ENCODE measurements at places on chromosomes 7 and 10.

DNA sequence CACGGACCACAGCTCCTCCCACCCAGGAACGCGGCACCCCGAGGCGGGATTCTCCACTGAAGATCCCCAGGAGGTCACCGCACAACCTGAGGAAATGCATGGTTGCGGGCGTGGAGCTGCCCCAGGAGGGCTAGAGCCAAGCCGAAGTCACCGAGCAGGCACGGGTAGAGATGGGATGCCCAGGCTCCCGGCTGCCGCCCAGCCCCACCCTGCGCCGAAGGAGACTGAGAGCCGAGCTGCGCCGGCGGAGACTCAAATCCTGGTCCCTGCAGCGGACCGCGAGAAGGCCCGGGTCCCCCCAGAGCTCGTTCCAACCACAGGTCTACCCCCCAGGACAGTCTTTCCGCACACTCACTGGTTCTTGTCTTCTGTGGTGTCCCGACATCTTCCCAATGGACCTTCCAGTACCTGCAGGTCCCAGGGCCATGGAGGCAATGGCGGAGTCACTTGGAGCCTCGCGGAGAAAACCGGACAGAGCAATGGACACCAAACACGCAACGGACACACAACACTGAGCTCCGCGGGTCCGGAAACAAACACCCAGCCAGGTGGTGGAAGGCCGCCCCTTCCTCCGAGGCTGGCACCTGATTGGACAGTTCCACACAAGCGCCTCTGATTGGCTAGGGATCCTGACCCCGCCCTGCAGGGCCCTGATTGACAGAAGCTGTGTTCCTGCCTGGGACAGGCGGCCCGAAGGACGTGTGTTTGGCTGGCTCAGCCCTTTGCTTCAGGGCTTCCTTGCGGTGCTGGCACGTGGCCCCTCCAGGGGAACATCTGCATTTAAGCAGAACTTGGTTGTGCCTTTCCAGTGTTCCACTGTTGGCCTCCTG lies 331.9 kb upstream of the NUPR2 start:
- no peak for DNase-seq

DNA sequence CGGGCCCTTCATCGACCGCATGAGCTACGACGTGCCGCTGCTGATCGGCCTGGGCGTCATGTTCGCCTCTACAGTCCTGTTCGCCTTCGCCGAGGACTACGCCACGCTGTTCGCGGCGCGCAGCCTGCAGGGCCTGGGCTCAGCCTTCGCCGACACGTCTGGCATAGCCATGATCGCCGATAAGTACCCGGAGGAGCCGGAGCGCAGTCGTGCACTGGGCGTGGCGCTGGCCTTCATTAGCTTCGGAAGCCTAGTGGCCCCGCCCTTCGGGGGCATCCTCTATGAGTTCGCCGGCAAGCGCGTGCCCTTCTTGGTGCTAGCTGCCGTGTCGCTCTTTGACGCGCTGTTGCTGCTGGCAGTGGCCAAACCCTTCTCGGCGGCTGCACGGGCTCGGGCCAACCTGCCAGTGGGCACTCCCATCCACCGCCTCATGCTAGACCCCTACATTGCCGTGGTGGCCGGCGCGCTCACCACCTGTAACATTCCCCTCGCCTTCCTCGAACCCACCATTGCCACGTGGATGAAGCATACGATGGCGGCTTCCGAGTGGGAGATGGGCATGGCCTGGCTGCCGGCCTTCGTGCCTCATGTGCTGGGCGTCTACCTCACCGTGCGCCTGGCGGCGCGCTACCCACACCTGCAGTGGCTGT lies 1.2 kb downstream of the SLC18A3 start:
- no peak for DNase-seq

GRCh38 chr10:43868952-43869351 lies 220.3 kb upstream of the ZNF32 start:
- no peak for DNase-seq

GRCh38 chr7:125444864-125445263 lies 515.2 kb upstream of the POT1 start:
- DNase-seq: no peak

DNA sequence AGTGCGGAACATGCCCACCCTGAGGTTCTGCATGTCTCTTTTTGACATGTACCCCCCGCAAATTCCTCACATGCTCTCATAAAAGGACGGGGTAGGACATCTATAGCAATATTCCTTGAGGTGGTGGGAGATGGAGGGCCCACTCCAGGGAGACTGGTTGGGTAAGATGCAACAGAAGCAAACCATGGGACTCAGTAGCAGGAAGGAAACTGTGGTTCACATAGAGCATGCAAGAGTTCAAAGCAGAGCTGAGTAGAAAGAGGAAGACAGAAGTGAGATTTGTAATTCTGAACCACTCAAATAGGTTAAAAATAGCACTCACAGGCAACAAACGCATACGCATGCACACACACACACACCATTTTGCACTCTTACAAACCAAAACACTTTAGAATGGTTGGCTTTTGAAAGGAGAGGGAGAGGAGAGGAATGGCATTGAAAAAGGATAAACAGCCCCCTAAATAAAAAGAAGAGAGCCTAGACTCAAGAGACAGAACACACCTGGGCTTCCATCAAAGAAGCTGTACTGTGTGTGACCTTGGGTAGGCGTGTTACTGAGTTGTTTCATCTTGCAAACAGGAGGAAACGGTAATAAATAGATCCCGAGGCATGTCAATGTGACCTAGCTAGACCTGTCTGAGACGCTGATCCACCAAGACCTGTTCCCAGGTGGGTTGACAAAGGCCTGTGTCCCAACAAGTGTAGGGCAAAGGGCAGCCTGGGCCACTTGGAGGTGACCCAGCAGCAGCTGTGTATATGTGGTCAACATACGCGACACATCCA lies 77.6 kb upstream of the LRRC4 start:
- DNase-seq: no peak

GRCh38 chr7:13104128-13104527 lies 416.7 kb downstream of the ARL4A start:
- no peak for DNase-seq

DNA sequence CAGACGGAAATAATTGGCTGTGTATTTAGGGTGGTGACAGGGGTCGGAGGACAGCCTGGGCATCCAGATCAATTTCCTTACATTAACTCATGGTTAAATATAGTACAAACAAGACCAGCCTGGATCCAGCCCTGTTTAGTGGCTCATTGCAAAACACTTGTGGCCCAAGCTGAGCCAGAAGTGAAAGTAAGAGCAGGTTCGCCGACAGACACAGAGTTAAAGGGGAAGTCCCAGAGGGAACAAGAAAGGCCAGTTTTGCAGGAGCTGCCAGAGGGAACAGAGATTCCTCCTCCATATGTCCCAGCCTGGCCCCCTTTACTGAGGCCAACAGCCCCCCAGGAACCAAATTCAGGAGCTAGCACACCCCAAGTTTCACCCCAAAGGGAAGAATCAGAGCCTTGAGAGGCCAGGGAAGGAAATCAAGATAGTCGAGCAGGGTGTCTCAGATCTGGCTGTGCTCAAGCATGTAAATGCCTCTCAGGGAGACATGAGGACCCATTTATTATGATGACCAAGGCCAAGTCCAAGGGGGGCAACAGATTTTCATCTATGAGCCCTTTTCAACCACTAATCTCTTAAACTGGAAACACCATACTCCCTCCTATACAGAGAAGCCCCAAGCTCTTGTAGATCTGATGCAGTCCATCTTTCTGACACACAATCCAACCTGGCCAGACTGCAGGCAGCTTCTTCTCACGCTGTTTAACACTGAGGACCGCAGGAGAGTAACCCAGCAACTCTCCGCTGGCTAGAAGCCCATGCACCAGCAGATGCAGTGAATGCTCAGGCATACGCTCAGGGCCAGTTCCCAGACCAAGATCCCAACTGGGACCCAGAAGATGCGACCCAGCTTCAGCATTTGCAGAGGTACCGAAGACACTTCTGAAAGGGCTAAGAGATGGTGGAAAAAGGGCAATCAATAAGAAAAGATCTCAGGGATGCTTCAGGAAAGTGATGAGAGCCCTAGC lies 15.9 kb upstream of the ADCK2 start:
- no peak for DNase-seq

- no peak for DNase-seq
Measured at GRCh38 chr10:117175215-117175900, 21.9 kb upstream of the KCNK18 start.

DNA sequence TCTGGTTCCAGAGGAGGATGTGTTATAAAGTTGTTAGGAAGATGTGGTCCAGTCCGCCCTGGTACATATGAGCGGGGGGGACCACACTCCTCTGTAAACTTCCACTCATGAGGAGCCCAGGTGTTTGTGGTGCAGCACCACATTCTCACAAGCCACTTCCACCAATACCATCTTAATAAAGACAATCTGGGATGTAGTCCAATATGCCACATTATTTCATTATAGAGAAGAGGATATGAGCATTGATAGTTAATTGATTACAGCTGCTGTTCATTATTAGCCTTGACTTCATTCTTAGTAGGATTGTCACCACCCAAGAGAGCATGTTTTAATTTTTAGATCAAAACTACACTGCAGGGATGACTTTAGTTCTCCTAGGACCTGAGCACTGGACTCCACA lies 40.5 kb downstream of the ERCC6 start:
- DNase-seq: no peak

- DNase-seq: no peak
Measured at GRCh38 chr7:125573126-125573525, 643.5 kb upstream of the POT1 start.

DNA sequence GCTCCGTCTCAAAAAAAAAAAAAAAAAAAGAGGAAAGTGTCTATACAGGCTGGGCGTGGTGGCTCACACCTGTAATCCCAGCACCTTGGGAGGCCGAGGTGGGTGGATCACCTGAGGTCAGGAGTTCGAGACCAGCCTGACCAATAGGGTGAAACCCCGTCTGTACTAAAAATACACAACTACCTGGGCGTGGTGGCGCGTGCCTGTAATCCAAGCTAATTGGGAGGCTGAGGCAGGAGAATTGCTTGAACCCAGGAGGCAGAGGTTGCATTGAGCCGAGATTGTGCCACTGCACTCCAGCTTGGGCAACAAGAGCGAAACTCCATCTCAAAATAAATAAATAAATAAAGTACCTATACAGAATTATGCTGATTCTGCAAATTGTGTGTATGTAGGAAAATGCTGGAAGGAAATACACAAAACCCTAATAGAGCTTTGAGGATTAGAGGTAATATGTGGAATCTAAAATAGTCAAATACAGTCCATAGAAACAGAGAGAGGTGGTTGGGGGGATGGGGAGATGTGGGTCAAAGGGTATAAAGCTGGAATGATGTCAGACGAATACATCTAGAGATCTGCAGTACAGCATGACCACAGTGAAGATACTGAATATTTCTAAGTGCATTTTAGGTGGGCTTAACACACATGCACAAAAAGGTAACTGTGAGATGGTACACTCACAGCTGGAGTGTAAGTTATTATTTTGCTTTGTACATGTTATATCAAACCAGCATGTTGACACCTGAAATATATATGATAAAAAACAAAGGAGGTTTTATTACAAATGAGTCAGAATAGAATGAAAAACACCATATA lies 174.5 kb upstream of the KLF14 start:
- no peak for DNase-seq

DNA sequence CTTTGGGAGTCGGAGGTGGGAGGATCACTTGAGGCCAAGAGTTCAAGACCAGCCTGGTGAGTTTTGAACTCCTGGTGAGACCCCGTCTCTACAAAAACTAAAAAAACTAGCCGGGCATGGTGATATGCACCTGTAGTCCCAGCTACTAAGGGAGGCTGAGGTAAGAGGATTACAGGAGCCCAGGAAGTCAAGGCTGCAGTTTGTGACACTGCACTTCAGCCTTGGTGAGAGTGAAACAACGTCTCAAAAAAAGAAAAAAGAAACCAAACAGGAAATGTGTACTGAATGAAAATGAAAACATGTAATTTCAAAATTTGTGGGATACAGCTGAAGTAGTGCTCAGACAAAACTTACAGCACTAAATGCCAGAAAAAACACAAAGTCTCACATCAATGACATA lies 7.6 kb downstream of the ARHGAP12 start:
- DNase-seq: no peak

- no peak for DNase-seq
Measured at GRCh38 chr10:114726820-114727271, 68.8 kb upstream of the ABLIM1 start.

- no peak for DNase-seq
Measured at GRCh38 chr7:108308276-108308675, 148.0 kb downstream of the NRCAM start.

GRCh38 chr10:121926671-121927317 lies 1.0 kb downstream of the ATE1 start:
- DNase-seq: no peak

All from activated gamma-delta T cell treated with Interleukin-2 at 50 U/mL for 16 hours (primary cell).